ENCODE measurements at places on chromosomes 6 and 20. TPM values are rescaled to one million over a fixed set of nuclear protein-coding genes. Genes with fewer than 3 reads are reported as not detected.
A peak's percentile ranks its signal among the peaks of the same experiment; 100 is the strongest.

The SOX18 gene
- 16.8 TPM for total RNA-seq

DNA sequence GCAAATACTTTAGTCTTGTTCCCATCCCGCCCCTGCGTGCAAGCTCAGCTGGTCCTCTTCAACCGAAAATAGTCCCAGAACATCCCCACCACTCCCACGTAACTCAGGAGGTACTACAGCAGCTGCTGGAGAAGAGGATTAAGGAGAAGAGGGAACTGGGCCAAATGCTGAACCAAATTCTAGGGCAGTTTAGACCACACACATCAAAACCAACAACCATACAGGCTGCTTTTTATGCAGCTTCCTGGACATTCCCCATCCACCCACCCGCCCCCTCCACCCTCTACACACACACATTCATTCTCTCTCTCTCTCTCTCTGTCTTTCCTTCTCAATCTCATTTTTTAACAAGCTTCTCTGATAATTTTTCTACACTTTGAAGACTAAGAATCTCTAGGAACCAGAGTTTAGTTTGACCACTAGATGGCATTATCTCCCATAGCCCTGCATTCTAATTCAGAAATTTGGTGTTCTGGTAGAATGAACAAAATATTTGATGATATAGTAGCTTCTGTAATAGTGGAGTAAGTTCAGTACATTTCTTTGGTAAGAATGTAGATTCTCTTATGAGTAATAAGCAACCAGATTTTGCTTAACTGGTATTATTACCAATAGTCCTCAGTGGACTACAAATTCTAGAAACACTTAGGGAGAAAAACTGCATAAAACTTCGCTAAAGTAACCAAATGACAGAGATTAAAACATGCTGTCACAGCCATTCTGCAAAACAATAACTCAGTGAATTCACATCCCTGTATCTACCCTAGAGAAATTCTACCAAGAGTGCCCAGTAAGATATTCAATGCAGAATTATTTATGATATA lies 52.1 kb upstream of the BEND6 start:
- H3K4me3 ChIP-seq = peak overlapping the region; percentile 16
- DNase-seq = no peak
- H3K27ac ChIP-seq = peak overlapping the region; percentile 9
- H3K36me3 ChIP-seq = no peaks in the 10 kb centered on the region
- H3K4me1 ChIP-seq = peaks cover 14% of the 10 kb centered on the region

The RNF39 gene
- total RNA-seq = 0.11 TPM

DNA sequence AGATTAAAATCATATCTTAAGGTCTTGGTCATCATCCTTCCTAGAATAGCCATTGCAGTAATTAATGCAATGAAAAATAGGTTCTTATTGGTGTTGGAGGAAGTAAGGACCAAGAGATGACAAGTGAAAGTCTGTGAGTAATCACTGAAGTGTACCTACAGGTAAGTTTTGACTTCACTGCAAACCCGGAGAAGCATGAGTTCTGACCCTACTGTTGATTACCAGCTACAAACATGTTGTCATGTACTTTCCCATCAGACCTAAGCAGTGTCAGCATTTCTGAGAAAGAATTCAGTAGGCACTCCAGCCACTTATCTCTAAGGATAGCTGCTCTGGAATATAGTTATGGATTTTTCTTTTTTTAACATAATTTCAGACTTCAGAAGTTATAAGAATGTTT lies 280.9 kb downstream of the ZFAND3 start:
- DNase-seq = no peak
- H3K4me1 ChIP-seq = no peaks in the 10 kb centered on the region
- H3K27ac ChIP-seq = no peak overlapping the region
- no peaks in the 10 kb centered on the region for H3K27me3 ChIP-seq
- no peak overlapping the region for H3K4me3 ChIP-seq

GRCh38 chr6:166872531-166873009 lies 83.8 kb downstream of the RNASET2 start:
- H3K36me3 ChIP-seq = no peaks in the 10 kb centered on the region
- H3K27ac ChIP-seq = no peak overlapping the region
- DNase-seq = peak; percentile 68
- no peaks in the 10 kb centered on the region for H3K4me1 ChIP-seq
- peaks cover 10% of the 10 kb centered on the region for H3K27me3 ChIP-seq

DNA sequence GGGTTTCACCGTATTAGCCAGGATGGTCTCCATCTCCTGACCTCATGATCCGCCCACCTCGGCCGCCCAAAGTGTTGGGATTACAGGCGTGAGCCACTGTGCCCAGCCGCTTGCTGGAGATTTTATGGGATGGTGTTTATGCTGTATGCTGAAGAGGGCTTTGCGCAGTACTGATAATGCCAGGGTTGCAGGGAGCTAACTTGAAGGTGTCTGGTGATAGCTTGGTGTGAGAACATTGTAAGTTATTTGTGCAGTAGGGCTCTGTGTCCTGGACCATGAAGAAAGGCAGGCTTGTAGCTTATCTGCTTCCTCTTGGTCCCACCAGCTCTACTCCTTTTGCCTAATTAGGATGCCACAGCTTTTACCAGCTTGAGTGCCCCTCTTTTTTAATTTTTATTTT lies 157.0 kb upstream of the DTNBP1 start:
- no peaks in the 10 kb centered on the region for H3K36me3 ChIP-seq
- H3K27ac ChIP-seq = no peak overlapping the region
- no peak for DNase-seq
- H3K4me1 ChIP-seq = no peaks in the 10 kb centered on the region
- no peak overlapping the region for H3K4me3 ChIP-seq
- no peaks in the 10 kb centered on the region for H3K27me3 ChIP-seq

GRCh38 chr20:50280851-50281655 lies 90.4 kb downstream of the CEBPB start:
- H3K27ac ChIP-seq = no peak overlapping the region
- no peak overlapping the region for H3K4me3 ChIP-seq
- H3K36me3 ChIP-seq = no peaks in the 10 kb centered on the region

GRCh38 chr6:93751969-93752368 lies 332.6 kb upstream of the EPHA7 start:
- no peak overlapping the region for H3K4me3 ChIP-seq
- H3K27ac ChIP-seq = no peak overlapping the region
- no peak for DNase-seq
- no peaks in the 10 kb centered on the region for H3K4me1 ChIP-seq
- no peaks in the 10 kb centered on the region for H3K36me3 ChIP-seq

- H3K4me3 ChIP-seq = peak overlapping the region; percentile 90
- no peaks in the 10 kb centered on the region for H3K27me3 ChIP-seq
- H3K4me1 ChIP-seq = peaks cover 29% of the 10 kb centered on the region
- H3K27ac ChIP-seq = peak overlapping the region; percentile 99
- DNase-seq = no peak
Measured at GRCh38 chr6:11092668-11093375, 812 bp upstream of the SMIM13 start.

GRCh38 chr6:12748411-12748810 lies 31.8 kb downstream of the PHACTR1 start:
- H3K4me3 ChIP-seq = no peak overlapping the region
- no peaks in the 10 kb centered on the region for H3K36me3 ChIP-seq
- no peak overlapping the region for H3K27ac ChIP-seq
- no peak for DNase-seq

DNA sequence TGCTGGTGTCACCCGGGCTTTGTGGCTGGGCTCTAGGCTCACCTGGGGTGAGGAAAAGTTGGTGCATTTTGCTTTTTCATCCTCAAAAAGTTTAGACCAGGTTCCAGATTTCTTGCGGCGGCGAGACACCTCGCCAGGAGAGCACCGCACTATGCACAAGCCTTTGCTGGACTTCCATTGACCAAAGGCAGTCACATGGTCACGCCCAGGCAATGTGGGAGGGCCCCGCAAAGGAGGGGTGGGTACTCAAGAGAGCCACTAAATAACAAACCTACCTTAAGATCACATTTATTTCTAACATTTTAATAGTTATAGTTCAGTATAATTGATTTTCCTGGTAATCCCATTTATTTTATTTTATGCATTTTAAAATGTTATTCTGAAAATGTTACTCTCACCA lies 3.0 kb upstream of the KIF16B start:
- no peak overlapping the region for H3K4me3 ChIP-seq
- no peak for DNase-seq
- H3K27me3 ChIP-seq = no peaks in the 10 kb centered on the region
- H3K27ac ChIP-seq = no peak overlapping the region
- peaks cover 48% of the 10 kb centered on the region for H3K4me1 ChIP-seq

DNA sequence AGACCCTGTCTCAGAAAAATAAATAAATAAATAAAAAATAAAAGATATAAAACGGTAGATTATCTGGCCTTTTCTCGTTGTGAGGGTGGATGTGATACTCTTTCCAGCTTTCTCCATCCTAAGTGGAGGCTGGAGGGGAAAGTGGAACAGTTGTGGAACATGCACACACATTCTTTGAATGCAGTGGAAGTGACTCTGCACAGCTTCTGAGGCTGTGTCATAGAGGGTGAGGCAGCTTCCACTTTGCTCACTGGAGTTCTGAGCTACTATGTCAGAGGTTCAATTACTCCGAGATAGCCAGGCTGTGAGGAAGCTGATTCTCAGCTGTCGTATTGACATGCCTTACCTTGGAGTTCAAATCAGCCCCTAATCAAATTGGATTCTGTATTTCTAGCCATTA lies 82.2 kb downstream of the CHMP4B start:
- H3K4me3 ChIP-seq = no peak overlapping the region
- DNase-seq = no peak
- no peaks in the 10 kb centered on the region for H3K36me3 ChIP-seq

DNA sequence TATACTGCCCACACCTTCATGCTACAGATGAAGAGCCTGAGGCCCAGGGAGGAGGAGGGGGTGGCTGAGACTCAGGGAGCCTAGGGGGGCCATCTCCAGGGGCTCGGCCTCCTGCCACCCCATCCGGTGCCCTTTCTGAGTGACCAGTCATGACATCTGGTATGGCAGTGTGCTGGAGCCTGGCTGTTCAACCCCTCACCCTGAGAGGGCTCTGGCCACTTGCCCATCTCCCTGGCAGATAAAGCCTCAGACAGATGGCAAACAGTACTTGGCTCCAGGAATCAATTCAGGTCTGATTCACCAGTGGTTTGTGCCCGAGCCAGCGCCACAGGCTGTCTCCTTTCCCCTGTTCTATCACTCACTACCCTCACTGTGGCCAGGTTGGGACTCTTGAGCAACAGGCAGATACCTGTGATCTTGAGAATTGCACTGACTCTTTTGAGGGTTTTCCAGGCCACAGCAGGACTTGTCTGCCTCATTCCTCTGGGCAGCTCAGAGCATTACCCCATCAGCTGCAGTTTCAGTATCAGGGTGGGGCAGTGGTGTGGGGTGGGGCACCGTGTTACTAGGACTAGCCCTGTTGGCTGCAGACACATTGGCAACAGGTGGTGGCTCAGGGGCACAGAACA lies 22.8 kb downstream of the SRSF3 start:
- DNase-seq = no peak
- peaks cover 27% of the 10 kb centered on the region for H3K36me3 ChIP-seq
- H3K27me3 ChIP-seq = no peaks in the 10 kb centered on the region
- peak overlapping the region; percentile 18 for H3K27ac ChIP-seq
- H3K4me3 ChIP-seq = no peak overlapping the region

GRCh38 chr20:4170621-4171537 lies 155.5 kb upstream of the RNF24 start:
- H3K36me3 ChIP-seq = peaks cover 5% of the 10 kb centered on the region
- DNase-seq = no peak
- H3K27me3 ChIP-seq = no peaks in the 10 kb centered on the region
